Hematopoietic multipotent progenitor cell treated with erythropoietin and hydrocortisone succinate and interleukin-3 and kit ligand, for 6 days (in vitro differentiated cells): ENCODE measurements at places on chromosomes 1 and 21.

DNA sequence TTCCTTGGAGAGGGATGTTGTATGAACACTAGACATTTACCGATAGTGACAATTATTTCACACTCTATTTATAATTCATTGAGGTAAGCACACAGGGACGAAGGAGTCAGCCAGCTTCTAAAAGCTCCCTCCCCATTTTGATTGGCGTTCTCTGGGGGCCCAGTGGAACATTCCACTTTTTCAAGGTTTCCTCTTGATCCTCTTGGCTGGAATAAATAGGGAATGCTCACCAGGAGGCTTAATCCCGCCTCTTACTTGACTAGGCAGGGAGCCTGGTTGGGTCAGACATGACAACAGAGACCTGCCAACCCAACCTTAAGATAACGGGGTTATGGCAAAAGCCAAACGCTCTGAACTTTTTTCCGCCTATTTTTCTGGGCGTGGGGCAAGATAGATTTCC lies 974 bp downstream of the ACTN2 start:
- DNase-seq = no peak

DNA sequence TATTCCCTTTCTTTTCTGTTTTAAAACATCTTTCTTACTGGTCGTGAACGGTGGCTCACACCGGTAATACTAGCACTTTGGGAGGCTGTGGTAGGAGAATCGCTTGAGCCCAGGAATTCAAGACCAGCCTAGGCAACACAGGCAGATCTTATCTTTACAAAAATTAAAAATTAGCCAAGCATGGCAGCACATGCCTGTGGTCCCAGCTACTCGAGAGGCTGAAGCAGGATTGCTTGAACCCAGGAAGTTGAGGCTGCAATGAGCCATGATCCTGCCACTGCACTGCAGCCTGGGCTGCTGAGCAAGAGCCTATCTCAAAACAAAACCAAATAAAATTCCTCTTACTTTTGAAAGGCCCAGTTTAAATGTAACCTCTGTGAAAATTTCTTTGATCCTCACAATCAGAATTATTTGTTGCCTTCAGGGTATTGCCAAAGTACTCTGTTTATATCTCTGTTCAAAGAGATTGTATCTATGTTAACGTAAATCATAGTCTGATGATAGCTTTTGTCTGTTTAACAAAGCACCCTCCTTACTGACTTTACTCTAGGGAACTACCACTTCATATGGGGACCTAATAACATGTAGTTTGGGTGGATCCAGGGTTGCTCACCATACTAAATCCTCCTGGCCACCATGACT lies 71.6 kb downstream of the RERE start:
- no peak for DNase-seq

- peak; percentile 78 for DNase-seq
Observed at GRCh38 chr1:149906570-149907075, 7.3 kb downstream of the BOLA1 start.

DNA sequence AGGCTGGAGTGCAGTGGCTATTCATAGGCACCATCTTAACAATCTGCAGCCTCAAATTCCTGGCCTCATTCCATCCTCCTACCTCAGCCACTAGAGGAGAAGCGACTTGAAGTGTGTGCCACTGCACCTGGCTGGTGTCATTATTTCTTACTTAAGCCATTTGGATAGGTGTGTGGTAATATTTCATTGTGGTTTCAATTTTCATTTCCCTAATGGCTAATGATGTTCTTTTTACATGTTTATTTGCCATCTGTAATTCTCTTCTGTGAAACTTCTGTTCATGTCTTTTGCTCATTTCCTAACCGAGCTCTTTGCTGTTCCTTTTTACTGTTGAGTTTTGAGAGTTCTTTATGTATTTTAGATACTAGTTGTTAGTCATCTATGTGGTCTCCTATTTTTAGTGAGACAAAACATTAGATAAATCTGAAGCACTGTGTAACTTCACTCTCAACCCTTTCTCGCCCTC lies 66.8 kb downstream of the SLC27A3 start:
- DNase-seq = no peak

DNA sequence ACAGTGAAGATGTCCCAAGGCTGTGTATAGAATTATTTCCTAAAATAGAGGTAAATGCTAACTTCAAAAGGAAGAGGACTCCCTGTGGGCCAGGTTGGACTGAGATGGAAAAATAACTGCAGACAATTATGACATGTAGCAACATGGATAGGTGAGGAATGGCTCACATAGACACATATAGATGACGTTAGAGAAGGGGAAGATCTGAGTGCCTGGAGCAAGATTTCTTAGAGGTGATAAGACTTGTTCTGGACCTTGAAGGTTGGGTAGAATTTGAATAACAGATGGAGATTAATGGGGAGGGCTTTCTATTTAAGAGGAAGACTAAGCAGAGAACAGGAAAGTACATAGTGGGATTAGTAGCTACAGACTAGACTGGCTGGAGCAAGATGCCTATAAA lies 76.9 kb downstream of the C1orf21 start:
- no peak for DNase-seq

- DNase-seq = no peak
Observed at GRCh38 chr21:46179708-46180078, 4.6 kb downstream of the SPATC1L start.

GRCh38 chr21:17613242-17613676 lies 558 bp upstream of the BTG3 start:
- DNase-seq = peak; percentile 34

- DNase-seq = no peak
Observed at GRCh38 chr1:233614743-233615521, 1.0 kb downstream of the KCNK1 start.

DNA sequence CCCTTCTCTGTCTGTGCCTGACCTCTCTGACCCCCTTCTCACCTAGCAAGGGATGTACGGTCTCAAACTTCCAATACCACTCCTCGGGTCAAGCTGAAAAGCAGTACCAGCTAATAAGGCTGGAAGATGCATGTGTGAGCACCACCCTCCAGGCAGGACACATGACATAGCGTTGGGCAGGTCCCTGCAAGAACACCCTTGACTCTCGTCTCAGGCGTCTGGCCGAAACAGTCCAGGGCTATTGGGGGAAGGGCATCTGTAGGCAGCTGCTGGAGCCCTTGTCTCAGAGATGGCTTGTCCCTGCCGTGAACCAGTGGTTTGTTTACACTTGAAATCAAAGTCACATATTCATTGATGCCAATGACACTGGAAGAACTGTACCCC lies 56.5 kb downstream of the CD46 start:
- no peak for DNase-seq

DNA sequence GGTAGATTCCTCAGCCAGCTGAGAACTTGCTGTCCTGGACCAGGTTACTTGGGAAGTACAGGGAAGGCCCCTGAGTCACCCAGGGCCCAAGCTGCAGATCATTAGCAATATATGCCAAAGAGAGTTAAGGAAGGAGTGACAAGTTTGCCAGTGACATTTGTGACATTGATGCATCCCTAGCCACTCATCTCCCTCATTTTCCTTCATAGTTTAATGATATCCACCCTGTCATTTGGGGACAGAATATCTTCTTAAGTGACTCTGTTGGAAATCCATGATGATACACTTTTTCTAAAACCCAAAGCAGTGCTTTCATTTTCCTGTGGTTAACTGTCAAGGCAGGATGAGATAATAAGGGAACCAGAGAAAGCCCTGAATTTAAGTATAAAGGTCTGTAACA lies 3.2 kb downstream of the TNN start:
- DNase-seq = no peak

GRCh38 chr1:239388578-239388977 lies 2.2 kb downstream of the CHRM3 start:
- no peak for DNase-seq

- peak; percentile 98 for DNase-seq
Observed at GRCh38 chr21:37435120-37435519, 68.5 kb downstream of the DYRK1A start.

GRCh38 chr1:32538887-32539583 lies at the start of gene ZBTB8A:
TSS of gene ZBTB8A (plus strand) at chr1:32539427. CDS start at chr1:32592932, 53,505 bp downstream.
- peak; percentile 67 for DNase-seq

- DNase-seq = peak; percentile 85
Observed at GRCh38 chr1:43835082-43836021, 98.2 kb upstream of the ARTN start.

GRCh38 chr1:216815260-216816131 lies 92.3 kb upstream of the ESRRG start:
- no peak for DNase-seq

GRCh38 chr1:118122234-118123004 lies 62.6 kb downstream of the SPAG17 start:
- no peak for DNase-seq

- peak; percentile 78 for DNase-seq
Observed at GRCh38 chr1:203327684-203328457, 22.6 kb downstream of the BTG2 start.

DNA sequence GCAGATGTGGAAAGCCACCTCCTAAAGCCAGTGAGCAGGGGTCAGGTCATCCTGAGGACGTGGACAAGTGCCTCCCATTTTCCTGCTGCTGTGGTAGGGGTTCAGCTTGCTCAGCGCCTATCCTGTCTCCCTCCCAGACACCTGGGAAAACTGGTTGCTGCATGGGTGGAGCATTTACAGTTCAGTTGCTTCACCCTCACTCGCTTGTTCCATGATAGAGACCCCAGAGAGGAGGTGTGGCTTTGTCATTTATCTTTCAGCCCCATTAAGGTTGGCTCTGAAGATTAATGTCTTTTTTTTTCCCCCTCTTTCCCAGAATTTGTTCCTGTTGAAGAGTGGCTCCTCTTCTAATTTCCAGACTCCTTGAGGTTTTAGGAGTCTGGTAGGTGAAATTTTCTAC lies 9.2 kb downstream of the VANGL1 start:
- peak; percentile 60 for DNase-seq
